ENCODE measurements at places on chromosomes 13 and 19.

DNA sequence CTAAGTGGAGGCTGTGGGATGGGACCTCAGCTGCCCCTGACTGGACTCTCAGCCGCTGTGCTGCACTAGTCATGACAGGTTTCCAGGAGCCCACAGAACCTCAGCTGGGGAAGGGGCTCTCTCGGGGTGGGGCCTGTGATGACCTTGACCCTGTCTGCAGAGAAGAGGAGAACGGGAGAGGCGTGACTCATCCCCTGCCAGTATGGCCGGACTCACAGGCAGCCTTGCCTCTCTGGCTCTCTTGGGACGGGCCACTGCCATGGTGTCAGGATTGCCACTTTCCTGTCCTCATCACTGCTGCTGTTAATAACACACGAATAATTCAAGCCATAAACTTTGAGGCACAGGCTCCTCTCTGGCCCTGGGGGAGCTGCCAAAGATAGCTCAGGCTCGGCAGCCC, 295.3 kb downstream of the UQCRFS1 start:
- no peak for DNase-seq

DNA sequence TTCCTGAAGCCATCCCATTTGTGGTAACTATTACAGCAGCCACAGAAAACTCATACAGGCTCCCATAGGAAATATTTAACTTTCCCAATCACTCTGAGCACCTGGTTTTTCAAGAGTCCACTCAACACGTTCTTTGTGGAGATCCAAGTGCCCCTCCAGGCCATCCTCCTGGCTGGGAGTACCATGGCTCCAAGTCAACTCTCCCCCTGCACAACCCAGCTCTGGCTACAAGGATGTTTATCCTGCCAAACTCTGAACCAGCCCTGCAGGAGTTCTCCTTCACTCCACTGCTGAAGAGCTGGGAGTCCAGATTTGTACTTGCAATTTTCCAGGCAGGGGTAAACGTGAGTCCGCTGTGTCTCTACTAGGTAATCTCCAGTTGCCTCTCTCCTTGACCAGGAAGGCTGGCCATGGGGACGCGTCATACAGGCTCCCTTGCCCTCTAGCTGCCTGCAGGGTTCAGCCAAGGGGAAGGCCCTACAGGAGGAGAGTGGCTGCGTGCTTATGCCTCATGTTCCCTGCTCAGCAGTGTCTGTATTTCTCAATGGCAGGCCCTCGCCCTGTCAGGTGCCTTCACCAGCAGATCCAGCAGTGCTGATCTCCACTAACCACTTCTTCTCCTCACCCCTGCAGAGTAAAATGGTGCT, 29.9 kb upstream of the ARGLU1 start:
- no peak for DNase-seq

GRCh38 chr19:33436360-33437345, 63.1 kb downstream of the CEBPG start:
- DNase-seq: no peak

- DNase-seq: no peak
Measured at GRCh38 chr13:76607866-76608265, 278.3 kb downstream of the KCTD12 start.

DNA sequence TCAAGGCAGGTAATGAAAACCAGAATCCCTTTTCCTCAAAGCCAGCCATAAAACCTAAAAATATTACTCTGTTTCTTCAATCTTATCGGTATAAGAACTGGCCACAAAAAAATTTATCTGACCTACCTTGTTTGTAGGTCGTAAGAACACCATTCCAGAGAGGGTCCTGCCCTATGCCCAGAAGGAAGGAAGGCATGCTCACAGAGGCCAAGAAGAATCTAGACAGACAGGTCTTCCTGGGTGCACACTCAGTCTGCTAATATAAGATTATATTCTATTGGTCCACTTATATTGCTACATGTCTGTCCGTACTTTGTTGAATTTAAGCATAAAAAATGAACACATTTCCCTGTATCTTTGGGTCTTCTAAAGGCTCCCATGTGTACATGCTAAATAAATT, 2136.1 kb upstream of the PCDH20 start:
- DNase-seq: no peak

DNA sequence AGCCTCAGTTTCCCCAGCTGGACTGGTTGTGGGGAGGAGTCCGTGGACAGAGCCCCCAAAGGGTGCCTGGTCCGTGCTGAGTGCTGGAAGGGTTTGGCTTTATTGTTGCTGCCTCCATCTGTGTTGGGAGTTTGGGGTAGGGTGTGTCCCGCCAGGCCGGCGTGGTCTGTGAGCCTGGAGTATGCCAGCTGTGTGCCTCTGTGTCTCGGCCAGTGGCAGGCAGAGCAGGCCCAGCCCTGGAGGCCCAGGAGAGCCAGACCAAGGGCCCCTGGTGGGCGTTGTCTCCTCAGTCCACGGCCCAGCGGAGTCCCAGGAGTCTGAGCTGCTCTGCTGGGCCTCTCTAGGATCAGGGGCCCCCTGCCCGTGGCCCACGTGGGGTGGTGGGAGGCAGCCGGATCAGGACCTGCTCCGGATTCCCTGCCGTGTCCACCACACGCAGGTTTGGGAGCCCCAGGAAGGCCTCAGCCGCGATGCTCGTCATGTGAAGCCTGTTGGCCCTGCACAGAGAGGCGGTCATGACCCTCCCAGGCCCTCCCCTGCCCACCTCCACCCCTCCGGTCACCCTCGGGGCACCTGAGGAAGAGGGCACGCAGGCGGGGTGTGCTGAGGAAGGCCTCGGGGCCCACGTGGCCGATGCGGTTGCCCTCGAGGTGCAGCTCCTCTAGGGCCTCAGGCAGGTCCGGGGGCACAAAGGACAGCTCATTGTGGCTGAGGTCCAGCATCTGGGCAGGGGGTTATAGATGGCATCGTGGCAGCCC, 6.6 kb downstream of the PODNL1 start:
- no peak for DNase-seq

DNA sequence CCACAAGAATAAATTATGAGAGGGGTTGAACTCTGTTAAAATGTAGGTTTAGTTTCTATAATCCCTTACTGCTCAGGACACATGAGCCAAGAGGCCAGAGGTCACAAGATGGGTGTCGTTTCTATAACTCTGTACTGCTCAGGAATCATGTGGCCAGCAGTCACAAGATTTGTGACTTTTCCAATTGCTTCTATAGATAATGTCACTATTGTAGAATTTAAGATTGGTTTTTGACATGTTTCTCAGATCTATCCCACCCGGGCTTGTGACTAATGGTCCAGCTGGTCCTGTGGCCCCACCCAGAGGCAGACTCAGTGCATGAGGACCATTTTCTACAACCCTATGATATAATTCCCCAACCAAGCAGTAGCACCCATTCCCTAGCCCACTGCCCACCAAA, 662.0 kb upstream of the KLF12 start:
- no peak for DNase-seq

- DNase-seq: no peak
Measured at GRCh38 chr13:20006206-20006605, 47.7 kb downstream of the ZMYM2 start.

DNA sequence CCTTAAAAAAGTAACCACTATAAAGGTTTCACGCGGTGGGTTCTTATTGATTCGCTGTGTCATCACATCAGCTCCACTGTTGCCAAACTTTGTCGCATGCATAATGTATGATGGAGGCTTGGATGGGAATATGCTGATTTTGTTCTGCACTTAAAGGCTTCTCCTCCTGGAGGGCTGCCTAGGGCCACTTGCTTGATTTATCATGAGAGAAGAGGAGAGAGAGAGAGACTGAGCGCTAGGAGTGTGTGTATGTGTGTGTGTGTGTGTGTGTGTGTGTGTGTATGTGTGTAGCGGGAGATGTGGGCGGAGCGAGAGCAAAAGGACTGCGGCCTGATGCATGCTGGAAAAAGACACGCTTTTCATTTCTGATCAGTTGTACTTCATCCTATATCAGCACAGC, 30.6 kb downstream of the FGF9 start:
- no peak for DNase-seq

- DNase-seq: no peak
Measured at GRCh38 chr13:60590800-60591747, 194.1 kb downstream of the TDRD3 start.

DNA sequence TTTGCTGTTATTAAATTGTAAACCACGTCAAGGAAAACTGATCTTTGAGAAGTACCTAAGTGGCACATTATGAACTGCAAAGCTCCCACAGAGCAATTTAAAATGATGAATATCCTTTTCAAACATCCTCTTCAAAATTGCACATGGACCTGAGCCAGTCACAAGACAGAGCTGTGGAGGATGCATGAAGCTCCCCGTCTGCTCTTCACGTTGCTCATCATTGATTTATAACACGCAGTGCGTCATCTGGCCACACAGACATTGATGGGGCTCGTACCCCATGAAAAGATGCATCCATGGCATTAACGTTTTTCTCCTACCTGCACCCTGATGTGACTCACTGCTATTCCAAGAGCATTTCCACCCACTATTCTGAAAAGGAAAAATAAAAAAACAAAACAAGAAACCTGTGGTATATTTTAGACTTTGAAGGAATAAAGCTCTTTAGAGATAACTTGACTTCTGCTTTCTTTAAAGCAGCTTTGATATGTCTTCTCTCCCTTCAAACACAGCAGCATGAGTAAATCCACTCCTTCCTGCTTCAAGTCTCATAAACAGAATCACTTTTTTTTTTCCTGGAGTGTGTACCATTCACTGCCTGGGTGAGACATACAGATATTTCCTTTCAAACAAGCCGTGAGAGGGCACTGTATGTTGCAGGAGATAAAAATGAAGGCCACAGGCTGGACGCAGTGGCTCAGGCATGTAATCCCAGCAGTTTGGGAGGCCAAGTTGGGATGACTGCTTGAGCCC, 7.2 kb upstream of the SERTM1 start:
- no peak for DNase-seq

DNA sequence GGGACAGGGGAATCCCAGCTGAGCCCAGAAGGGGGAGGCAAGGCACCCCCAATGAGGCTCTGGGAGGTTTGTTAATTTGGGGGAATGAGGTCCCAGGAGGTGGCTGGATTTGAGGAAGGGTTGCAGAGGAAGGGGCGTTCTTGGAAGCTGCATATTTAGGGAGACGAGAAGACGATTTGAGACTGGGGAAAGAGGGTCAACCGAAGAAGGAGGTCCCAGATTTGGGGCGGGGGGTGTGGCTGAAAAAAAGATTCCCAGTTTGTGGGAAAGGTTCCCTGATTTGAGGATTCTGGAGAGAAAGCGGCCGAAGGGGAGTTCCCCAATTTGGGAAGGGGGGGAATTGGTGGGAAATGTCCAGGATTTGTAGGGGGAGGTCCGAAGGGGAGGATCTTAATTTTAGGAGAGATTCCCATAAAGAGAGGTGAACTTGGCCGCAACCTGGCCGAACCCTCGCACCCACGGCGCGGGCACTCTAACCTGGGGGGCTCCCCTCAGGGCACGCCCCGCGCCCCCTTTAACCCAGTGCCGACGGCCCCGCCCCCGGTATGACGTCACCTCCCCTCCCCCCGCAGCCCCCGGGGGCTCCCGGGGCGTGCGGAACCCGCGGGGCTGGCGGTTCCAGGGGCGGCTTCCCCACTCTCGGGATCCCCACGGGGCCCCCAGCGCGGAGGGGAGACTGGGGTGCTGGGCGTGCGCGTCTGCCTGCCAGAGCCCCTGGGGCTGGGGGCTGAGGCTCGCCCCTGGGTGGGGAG, 1.2 kb downstream of the PTPRS start:
- DNase-seq: no peak

GRCh38 chr13:110469597-110469996, 91.9 kb downstream of the RAB20 start:
- DNase-seq: no peak

DNA sequence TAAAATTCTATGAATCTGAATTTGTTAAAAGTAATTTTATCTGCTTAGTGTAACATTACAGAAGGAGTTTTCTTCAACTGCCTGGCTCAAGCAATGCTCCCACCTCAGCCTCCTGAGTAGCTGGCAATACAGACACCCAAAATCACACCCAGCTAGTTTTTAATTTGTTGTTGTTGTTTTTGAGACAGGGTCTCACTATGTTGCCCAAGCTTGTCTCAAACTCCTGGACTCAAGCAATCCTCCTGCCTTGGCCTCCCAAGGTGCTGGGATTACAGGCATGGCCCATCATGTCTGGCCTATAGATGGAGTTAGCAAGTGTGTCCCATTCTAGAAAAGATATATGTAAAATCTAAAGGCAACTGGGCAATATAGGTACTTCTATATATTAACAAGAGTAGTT, 1580.4 kb upstream of the PRR20A start:
- no peak for DNase-seq

DNA sequence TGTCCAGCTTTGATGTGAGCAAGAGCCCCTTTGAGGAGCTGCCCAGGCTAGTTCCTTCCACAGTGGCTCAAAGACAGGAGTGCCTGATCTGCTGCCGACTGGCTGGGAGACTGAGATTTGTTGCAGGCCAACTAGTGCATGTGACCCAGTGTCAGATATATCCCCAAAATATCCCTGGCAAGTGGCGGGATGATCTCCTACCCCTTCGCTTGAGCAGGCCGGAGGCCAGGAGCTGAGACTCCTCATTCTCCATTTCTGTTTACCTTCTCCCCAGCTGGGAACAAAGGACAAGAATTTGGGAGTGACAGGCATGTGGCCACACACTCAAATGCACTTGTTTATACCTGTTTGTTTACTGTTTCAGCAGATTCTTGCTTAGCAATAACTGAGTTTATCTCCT, 37.1 kb upstream of the XPO4 start:
- no peak for DNase-seq

- DNase-seq: no peak
Measured at GRCh38 chr19:9966448-9966847, 30.1 kb upstream of the OLFM2 start.

Measured in HS-5 (cell line).